Stimulated activated CD4-positive, alpha-beta T cell treated with anti-CD3 and anti-CD28 coated beads, Interleukin-15, amount 100 ng/mL, for 1 hour (primary cell): ENCODE measurements at places on chromosomes 5 and 9.
A peak's percentile ranks its signal among the peaks of the same experiment; 100 is the strongest.

DNA sequence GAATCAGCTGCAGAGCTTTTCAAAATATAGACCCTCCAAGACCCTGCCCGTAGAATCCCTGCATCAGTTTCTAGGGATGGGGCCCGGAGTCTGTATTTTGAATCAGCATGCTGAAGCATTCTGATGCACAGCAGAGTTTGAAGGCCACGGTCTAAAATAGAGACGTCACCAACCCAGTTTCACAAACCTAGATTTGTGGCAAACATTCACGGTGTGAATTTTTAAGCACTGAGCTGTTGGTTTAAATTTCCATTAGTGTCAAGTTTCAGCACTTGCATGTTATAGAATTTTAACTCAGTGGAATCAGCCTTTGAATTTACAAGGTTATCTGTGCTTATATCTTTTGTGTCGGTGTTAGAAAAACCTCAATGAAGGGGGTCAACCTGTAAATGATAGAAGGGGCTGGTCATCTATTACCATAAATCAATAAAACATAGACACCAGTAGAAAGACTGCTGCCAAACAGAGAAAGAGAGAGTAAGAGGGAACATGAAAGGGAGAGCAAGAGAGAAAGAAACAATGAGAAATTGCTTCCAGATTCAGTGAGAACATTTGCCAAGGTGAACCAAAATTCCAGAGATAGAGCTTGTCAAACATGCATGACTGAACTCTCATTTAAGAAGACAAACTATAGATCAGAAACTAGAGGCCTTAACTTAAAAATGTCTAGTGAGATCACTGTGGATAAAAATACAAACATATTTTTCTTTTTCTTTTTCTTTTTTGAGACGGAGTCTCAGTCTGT, 414.9 kb downstream of the ZSWIM6 start:
- DNase-seq: no peak

DNA sequence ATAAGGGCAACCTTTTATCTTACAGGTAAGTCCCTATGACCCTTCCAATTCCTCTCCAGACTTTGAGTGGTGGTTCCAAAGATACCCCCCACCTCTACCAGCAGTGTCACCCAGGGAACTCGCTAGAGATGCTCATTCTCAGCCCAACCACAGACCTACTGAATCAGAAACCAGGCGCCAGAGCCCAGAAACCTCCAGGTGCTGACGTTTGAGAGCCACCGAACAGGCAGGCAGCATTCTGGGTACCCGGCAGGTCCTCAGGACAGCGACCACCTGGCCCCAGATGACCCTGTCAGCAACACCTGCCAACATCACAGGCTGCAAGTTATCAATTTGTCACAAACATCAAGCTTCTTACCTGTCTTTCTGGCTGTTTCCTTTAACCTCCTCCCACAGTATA, 19.5 kb downstream of the RAPGEF1 start:
- no peak for DNase-seq

GRCh38 chr5:923281-923873, 30.7 kb downstream of the TRIP13 start:
- DNase-seq: peak; percentile 60

DNA sequence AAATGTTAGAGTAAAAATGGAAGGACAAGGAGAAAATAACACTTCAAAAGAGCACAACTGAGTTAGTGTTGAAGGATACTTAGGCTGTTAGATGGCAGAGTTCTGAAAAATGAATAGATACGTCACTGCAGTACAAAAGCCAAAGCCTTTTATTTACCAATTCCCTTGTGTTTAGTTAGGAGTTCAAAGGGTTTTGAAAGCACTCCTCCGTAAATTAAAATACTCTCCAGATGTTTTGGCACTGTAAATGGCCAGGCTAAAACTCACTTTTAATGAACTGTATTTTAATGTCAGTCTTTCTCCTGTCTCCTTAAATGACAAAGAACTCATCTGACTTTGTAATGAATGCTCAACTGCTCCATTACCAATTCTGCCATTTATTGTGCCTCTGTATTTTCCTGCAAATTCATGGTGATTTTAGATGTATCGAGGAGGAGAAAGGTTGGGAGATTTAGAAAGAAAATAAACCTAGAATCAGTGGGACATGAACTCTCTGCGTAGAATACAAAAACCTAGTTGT, 1727.2 kb downstream of the MAT2B start:
- DNase-seq: no peak

GRCh38 chr5:95283761-95284571, 928 bp downstream of the MCTP1 start:
- no peak for DNase-seq

DNA sequence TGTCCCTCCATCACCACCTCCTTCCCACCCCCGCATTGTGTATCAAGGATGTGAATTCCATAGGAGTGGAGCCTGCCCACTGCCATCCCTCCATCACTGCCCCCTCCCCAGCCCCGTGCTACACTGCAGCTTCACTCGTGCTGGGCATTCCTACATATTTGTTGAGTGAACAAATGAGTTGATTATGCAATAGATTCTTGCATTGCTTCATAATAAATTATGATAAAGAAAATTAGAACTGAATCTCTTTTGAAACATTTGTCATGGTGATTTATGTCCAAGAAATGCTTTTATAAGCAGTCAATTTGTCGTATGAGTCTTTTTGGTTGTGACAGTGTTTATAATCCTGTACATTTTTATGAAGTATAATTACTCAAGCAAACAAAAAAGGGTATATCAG, 83.2 kb downstream of the IRX1 start:
- no peak for DNase-seq

DNA sequence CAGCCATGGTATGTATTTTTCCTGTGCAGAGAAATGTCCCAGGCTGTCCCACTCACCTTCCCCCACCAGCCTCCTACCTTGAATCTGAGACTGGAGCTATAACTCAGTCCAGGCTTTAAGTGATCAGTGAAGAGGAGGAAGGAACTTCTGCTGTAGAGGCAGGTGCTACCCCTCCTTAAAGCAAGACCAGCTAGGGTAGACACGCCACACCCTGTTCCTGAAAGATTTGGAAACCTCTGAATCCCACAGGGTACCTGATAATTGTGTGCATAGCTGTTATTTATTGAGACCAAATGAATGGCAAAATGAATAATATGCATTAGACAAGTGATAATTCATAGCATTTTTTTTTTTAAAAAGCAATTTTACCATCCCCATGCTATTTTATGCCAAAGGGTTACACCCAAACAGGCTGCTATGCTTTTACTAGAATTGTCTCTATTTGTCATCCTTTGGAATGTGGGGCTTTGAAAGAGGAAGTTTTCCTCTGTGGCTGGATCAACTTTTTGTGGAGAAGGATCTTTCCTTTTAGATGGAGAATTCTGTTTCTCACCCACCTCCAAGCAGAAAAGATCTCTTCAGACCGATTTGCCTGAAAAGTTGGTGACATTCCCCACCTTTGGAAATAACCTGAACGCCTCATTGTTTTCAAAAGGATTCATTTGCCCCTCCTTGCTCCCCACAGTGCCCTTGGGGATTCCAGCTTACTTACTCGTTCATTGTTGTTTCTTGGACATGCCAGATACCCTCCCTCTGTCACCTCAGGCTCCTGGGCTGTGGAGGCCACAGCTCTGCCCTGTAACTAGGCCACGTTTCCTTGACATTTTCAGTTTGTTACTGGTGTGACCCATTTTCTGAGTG, 248.7 kb downstream of the NR3C1 start:
- no peak for DNase-seq

GRCh38 chr9:72371151-72371550, 6.1 kb upstream of the ZFAND5 start:
- no peak for DNase-seq

DNA sequence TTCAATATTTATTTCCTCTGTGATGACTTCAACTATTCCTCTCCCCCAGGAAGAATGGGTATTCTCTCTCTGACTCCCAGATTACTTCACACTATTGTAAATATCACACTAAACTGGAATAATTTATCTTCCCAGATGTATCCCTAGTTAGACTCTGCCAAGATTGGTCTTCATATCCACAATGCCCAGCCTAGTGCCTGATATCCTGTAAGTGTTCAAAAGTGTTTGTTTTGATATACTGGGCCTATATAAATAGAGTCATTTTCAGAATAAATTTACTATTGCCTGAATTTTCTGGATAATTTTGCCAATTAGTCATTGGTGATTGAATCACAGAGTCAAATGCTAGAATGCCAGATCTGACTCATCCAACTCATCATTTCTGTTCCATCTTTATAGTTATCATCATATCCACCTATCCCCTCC, 143.7 kb upstream of the TNC start:
- no peak for DNase-seq

DNA sequence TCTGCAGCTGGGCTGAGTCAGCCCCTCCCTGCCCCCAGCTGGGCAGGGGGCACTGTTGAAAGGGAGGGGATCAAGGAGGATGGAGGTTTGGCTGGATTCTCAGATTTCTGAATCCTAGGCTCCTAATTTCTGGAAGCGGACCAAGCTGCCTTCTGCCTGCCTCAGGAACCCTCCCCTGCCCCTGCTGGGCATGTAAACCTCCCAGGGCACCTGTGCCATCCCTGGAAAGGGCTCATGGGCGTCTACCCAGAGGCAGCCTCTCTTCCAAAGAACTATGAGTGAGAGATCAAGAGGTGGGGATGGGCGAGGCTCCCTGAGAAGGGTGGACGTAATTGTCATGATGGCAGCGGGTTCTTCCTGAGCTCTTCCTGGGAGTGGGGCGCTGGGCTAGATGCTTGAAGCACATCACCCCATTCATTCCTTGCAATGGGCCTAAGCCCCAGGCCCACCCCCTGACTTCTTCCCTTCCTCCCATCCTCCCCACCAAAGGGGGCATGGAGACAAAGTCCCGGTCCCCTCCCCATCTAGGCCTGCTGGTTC, 21.6 kb downstream of the CSF1R start:
- DNase-seq: no peak

DNA sequence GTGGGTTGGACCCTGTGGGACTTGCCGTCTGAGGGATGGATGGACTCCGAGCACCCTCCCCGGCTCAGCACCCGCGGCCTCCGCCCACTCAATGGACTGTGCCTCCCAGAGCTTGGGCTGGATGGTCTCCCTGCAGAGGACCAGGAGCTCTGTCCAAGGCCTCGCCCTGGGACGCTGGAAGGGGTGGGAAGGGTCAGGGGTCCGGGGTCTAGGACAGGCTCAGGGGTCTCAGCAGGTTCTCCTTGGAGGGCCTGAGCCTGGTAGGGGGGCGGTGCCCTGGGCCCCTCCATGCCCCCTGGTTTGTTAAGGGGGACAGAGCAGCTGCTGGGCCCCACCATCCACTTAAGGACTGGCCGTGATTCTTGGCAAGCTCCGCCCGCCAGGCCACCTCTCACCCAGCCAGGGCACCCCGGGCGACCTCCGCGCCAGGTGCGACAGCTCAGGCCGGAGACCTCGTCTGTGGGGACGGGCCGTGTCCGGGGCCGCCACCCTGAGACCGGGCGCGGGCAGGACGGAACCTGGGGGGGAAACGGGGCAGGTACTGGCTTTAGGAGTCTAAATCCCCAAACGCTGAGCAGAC, 29.2 kb downstream of the EXOC3 start:
- no peak for DNase-seq

DNA sequence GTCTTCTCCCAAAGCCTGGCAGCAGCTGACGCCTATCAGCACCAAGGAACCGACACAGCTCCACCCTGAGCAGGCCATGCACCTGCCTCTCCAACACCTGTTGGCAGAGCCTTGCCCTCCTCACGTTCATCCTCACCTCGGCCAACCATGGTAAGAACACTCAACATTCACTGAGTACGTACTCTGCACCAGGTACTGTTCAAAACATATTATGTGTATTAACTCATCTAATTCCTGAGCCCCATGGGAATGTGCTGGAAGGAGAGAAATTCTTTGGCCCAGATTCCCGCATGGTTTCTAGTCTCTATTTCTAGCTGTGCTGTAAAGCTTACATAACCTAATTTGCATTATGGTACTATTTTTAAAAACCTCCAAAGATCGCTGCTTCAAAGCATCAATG, 86.1 kb downstream of the GPR21 start:
- DNase-seq: no peak

- DNase-seq: no peak
These were observed 35.5 kb downstream of the VPS13A start for GRCh38 chr9:77212801-77213200.

DNA sequence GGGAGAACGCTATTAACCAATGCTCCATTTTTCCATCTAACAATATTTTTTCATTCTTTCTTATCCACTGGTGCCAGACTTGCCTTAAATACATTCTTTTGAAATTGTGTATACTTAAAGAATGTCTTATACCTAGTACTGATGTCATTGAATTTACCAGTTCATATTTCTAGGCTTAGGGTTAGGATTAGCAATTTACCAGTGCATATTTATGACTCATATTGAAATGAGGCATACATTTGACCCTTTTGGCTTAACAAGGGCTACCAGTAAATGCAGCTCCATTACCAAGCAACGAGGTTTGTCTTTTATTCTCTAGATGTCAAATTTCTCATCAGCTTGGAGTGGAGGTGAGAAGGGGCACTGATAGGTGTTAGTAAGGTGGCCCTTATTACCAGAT, 89.5 kb downstream of the CDH9 start:
- DNase-seq: no peak

- DNase-seq: no peak
These were observed 404.6 kb upstream of the C9orf72 start for GRCh38 chr9:27977931-27978330.

DNA sequence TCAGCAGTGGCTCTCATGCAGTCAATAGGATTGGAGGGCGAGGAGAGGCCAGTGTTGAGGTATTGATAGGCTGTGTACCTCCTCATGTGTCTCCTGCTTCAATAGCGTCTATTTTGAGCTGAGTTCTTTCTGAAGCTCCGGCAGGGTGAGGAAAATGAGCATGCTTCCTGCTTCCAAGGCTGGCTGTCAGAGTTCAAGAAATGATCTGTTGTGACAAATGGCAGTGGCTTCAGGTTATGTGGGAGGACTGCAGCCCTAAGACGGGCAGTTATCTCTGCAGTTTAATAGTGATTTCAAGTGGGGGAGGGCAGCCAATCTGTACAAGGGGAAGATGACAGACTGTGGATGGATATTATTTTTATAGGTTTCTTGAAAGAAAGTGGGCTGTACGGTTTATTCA, 54.0 kb upstream of the CXCL14 start:
- DNase-seq: no peak

- no peak for DNase-seq
These were observed 207.1 kb downstream of the ICE1 start for GRCh38 chr5:5629607-5629978.

DNA sequence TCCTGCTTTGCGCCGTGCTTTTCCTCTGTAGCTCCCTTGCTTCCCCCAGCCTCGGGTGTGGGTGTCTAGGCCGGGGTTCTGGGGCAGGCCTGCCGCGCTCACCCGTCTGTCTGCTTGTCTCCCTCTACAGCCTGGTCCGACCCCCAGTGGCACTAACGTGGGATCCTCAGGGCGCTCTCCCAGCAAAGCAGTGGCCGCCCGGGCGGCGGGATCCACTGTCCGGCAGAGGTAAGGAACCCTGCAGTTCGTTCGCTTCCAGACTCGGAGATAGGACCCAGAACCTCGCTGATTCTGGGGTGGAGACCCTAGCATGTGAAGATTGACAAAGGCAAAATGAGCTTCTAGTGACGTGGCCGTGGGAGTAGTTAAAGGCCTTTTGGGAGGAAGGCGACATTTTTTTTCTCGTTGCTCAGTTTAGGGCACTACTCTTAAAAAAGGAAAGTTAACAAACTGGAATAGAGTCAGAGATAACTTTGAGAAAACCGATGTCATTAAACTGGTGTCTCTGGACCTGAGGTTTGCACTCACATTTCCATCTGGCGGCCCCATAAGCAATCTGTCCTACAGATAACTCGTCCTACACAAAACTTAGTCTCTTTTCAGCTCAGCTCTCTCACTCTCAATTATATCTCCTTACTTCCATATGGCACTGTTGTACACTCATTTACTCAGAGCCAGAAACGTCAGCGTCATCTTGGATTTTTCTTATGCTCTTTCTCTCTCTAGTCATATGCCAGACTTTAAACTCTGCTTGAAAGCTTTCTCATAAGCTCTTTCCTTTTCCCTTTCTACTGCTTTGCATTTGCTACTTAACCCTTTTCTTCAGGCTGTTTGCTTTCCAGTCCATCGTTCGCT, 561 bp downstream of the SEC61B start:
- no peak for DNase-seq
